ENCODE measurements at places on chromosomes 7 and 10. TPM values are rescaled to one million over a fixed set of nuclear protein-coding genes. Genes with fewer than 3 reads are reported as not detected.

DNA sequence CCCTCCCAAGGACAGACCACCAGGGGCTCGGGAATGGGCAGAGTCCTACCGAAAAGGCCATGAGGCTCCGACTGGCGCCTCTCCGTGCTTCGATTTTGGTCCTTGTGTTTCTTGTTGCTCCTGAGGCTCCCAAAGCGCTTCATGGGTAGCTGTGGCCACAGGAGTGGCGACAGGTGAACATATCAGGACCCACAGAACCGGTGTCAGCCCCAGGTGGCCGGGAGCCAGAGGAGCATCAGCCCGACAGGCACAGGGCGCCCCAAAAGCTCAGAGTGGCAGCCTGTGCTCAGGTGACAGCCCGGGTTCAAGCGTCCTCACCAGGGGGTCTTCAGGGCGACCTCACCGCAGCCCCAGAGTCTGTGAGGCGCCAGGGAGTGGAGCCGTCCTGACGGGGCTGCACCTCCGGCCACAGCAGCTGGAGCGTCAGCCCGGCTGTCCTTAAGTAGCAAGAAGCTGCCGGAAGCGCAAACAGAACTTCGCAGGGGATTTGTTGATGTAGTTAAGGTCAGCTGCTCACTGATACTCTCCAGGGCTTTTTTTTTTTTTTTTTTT, 141.0 kb downstream of the PRKAG2 start:
- peak; percentile 58 for DNase-seq

- no peak for DNase-seq
These were observed 76.1 kb upstream of the ZEB1 start for GRCh38 chr10:31242902-31243301.

- no peak for DNase-seq
These were observed 23.3 kb downstream of the PLCE1 start for GRCh38 chr10:94016727-94017714.

GRCh38 chr7:158262284-158263109, 325.1 kb downstream of the PTPRN2 start:
- no peak for DNase-seq

Gene HECW1
- total RNA-seq, result 0.28 TPM

Gene FAM241B
- 2.6 TPM for total RNA-seq

Gene MTURN
- total RNA-seq, result 18.0 TPM

Gene GATA3
- not detected for total RNA-seq

Gene SPDYE16
- not detected for total RNA-seq
